Brain microvascular endothelial cell (primary cell): ENCODE measurements at places on chromosomes 2 and 18.

DNA sequence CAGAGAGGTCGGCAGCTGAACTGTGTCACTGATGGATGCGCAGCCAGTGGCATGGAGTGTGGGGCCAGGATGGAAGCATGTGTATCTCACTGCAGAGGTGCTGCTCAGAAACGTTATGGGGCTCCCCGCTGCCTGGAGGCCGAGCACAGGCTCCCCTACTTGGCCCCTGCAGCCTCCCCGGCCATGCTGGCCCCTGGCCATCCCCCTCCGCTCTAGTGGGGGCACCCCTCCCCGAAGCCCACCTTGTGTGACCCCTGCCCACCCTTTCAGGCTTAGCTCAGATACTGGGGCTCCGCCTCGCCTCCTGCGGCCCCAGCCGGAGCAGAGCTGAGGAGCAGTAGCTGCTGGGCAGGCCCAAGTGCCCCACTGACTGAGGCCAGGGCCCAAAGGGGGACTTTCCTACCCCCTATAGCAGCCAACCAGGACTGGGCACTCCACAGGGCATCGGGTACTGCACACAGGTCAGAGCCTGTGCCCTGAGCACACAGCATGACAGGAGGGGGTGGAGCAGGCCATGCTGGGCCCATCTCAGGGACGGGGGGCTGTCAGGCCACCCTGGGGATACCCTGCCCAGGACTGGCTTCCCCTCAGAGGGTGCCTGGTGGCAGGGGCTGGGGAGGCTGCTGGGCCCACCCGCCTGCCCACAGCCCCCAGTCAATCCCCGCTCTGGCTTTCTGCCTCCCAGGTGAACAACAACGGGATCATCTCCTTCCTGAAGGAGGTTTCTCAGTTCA lies 31.3 kb downstream of the SNED1 start:
- DNase-seq, result no peak

DNA sequence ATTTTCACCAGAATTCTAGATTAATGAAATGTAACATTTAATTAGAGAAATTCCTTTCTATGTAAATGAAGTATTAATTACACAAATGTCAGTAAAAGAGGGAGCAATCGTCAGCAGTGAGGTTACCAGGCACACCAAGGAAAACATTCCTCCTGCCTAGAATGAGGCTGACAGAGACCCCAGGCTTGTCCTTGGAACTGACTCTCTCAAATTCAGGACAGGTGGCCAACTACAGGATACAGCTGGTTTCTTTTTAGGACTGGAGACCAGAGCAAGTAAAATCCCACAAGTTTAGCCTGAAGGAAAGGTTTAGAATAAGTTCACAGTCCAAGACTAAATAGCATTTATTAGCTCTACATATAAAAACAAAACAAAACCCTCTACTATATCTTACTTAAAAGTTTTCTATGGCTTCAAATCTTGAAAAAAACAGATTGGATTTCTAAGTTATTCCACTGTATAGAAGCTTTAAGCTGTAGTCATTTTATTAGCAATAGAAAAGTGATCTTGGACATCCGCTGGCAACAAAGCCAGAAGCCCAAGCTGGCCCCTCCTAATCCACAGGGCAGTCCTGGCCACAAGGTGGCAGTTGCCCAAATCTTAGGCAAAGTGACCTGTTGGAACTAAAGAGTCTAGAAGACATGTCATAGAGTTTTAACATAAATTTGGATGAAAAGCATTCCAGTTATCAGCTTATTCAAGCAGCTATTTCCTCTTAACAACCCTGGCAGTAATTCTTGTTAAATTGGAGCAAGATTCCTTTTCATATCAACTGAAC lies 81.0 kb downstream of the SP3 start:
- DNase-seq, result peak; percentile 25

DNA sequence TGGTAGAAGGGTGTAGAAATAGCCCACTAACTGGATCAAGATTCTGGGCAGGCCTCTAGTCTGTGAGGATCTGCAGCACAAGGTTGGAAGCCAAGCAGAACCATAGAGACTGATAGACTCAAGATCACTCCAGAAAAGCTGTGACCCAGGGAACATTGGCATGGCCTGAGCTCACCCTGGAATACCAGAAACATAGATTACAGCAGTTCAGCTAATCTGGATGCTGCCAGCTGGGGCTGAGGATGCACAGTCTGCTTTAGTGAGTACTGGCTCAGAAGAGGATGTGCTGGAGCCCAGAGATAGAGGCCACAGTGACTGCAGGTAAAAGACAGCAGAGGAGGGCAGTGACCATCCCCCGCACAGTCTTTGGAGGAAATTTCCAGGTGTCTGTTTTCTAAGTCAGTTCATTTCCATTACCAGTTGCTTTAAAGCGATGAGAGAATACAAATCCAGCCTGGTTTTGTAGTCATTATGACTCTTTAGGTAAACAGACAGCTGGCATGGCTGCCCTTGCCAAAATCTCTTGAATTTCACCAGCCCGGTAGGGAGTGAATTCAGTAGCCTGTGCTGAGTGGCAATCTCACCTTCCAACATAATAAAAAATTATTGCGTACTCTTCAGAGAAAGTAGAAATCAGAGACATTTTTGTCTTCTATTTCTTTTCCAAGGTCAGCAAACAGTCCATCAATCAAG lies 119.2 kb downstream of the ANTXR1 start:
- DNase-seq, result no peak

- no peak for DNase-seq
Measured at GRCh38 chr2:118372886-118373830, 284.9 kb downstream of the INSIG2 start.

DNA sequence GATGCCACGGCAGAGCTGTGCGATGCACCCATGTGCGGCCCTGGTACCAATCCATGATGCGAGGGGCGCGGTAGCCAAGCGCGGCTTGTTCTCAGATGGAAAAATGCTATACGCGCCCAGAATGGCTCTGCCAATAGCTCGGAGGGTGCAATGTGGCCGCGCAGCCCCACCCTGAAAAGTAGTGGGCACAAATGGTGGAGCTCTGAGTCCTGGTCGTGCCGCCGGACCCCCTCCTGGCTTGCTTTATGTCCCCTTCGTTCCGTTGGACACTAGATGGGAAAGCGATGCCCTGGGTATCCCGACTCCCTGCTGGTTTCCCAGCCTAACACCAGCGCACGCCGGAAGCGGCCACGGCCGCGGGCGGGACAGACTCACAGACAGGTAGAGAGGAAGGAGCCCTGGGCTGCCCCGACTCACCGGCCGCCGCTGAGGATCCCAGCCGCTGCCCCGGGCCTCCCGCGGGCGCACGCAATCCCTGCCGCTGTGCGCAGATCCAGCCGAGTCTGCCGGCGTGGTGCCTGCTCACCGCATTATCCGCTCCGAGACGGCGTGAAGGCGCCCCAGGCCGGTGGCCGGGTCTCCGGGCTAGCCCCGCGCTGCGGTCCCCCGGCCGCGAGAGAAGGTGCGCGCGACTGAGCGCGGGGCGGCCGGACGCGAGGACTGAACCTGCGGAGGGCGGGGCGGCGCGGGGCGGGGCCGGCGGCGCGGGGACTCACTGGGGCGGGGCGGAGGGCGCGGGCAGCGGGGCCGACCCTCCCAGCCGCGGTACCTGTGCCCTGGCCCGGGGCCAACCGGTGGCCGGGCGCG lies at the start of gene CDC42EP3:
TSS of gene CDC42EP3 (minus strand) at position 634 of the 807 bp plus-strand sequence. CDS start 25,055 bp downstream, outside the sequence.
- no peak for DNase-seq

- DNase-seq, result no peak
Measured at GRCh38 chr18:44750774-44751173, 70.1 kb downstream of the SETBP1 start.

GRCh38 chr18:53941601-53942338 lies 282.7 kb downstream of the MBD2 start:
- no peak for DNase-seq

DNA sequence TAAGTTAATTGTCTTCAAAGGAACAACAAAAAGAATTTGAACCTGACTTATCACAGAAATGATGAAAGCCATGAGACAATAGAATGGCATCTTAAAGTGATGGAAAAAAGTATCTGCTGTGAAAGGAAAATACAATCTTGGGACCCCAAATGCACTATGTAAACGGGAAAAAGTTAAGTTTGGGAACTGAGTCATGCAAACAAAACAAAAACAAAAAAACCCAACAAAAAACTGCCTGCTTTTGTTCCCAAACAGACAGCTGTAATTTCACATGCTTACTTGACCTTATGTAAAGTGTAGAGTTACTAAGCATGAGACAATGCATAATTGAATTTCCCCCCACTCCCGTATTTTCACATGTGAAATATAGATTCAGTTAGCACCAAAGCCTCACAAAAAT lies 122.1 kb upstream of the RBMS1 start:
- no peak for DNase-seq

DNA sequence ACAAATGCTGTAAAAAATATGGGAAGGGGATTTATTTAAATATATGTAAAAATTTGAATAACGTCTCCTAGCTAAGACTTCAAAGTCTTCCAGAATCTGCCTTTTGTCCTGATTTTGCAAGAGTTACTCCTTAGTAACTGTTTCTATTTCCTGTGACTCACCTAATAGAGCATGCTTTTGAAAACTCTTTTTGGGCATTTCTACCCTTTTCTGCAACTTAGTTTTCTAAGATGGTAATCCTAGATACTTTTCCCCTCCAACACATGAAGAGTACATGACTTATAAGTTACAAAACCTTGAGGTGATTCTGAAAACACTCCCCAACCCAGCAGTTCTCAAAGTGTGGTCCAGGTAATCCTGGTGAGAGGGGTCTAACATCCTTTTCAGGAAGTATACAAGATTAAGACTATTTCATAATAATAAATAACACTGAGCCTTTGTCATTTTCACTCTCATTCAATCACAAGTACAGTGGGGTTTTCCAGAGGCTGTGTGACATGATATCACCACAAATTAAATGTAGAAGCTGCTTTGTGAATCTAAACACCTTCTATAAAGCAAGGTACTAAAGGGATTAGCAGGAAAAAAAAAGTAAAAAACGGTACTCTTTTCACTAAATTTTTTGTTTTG lies 31.9 kb downstream of the PPP4R3B start:
- peak; percentile 20 for DNase-seq

- no peak for DNase-seq
Measured at GRCh38 chr2:10033251-10034006, 9.9 kb upstream of the KLF11 start.

DNA sequence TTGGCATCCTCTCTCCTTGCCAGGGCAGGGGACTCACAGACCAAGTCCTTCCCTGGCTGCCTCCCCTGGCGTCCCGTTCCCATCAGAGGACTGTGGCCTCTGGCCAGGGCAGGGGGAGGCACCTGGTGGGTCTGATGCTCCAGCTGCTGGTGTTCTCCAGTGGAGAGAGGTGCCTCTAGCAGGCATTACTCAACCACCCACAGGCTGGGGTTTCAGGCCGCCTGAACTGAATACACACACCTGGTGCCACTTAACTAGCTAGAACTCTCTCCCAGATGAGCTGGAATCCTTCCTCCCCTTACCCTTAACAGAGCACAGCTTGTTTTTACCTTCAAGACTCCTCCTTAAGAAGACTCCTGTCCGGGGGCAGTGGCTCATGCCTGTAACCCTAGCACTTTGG lies 37.7 kb upstream of the CNGA3 start:
- no peak for DNase-seq

GRCh38 chr2:2787301-2787907 lies 456.3 kb upstream of the MYT1L start:
- DNase-seq, result no peak

DNA sequence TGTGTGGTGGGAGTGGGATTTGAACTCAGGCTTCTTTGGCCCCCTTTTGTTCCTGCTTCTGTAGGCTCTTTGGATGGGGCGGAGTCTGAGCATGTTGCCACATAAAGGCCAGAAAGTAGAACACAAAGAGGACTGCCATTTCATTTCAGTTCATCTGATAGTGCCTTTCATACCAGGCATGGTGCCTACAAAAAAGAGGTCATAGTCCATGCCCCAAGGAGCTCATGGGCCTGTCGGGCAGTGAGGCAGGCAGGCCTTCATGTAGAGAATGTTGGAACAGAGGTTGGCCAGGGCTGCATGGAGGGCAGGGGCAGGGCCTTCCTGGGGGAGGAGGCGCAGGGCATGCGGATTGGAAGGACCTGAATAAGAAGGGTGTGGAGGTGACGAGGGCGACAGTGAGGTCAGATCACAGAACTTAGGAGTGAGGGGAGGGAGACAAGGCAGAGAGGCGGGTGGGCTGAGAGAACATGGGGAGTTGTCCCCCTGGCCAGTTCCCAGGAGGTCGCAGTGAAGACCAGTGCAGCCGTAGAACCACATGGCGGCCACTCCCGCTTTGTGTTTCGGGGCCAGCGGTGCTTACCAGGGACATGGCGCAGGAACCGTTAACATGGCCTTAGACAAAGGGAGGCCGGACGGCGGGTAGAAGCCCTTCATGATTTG lies 49.1 kb downstream of the ITGB1BP1 start:
- DNase-seq, result no peak

- no peak for DNase-seq
Measured at GRCh38 chr18:12028040-12028628, 46.8 kb downstream of the IMPA2 start.

DNA sequence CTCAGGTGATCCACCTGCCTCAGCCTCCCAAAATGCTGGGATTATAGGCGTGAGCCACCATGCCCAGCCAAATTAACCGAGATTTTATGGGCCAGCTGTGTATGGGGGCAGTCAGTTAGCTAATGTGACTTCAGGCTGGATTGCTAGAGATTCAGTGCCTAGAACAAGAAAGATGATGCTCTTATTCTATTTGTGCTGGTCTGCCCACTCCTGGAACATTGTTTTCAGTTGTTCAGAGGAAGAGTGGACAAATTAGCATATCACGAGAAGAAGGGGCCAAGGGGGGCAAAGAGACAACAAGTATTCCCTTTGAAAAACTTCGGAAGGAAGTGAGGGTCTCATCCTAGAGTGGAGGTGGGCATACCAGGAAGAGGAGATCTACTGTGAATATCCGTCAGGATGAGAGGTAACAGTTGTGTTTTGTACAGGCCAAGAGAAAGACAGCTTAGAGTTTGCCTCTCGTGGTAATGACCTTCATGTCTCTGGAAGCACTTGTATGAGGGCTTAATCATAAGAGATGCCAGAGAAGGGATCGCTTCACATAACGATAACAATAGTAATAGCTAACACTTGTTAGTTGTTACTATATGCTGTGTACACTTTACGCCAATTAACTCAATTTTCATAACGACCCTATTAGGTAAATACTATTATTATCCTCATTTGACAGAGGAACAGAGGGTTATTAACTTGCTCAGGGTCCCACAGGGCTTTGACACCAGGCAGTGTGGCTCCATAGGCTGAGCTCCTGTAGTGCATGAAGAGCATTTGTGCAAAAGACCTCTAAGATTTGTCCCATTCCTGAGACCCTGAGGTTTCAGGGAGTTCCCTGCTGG lies 138.3 kb downstream of the DDX1 start:
- DNase-seq, result no peak

DNA sequence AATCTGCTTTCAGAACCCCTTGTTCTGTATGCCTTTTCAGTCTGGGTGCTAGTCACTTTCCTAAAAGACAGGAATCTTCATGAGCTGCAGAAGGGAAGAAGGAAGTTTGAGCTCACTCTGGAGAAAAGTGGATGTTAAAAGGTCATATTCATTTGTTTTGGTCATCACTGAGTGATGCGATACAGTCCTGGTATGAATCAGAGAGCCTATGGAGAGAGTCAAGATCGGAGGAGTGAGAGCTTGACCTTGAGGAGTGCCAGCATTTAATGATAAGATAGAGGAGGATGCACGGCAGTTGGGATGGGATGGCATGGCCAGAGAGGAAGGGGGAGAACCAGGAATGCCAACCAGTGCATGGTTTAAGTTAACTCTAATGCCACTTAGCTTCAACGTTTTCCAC lies 19.6 kb downstream of the USP39 start:
- DNase-seq, result no peak

GRCh38 chr2:217742841-217743240 lies 260.0 kb downstream of the TNS1 start:
- DNase-seq, result no peak
